AG10803 (cell line): ENCODE measurements at places on chromosomes 2 and 18.

DNA sequence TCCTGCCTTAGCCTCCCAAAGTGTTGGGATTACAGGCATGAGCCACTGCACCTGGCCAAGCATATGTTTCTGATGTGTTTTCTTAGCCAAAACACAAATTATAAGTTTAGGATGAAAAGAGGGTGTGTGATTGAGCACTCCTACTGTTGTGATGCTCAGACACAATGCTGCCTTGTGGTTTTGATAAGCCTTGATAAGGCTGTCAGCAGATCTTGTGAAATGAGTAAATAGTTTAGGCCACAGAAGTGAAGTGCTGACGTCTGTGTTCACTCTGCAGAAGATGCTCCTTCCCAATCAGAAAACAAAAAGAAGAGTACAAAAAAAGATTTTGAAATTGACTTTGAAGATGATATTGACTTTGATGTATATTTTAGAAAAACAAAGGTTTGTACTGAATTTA, 24.3 kb downstream of the NCAPH start:
- no peak for DNase-seq

DNA sequence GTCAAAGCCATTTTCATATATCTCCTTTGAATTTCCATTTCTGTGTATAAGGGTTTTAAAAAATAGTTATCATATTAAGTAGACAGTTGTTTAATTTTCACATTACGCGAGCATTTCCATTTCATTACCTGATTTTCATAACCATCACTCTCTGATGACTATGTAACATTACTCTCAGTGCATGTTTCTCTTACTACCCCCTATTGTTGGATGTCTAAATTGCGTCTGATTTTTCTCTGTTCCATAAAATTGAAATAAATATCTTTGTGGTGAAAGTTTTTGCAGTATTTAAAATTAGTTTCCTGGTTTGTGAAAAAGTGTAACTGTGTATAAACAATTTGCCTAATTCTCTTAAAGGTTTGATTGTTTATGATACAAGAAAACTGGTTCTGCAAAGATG, 123.8 kb downstream of the MYO1B start:
- DNase-seq = no peak

DNA sequence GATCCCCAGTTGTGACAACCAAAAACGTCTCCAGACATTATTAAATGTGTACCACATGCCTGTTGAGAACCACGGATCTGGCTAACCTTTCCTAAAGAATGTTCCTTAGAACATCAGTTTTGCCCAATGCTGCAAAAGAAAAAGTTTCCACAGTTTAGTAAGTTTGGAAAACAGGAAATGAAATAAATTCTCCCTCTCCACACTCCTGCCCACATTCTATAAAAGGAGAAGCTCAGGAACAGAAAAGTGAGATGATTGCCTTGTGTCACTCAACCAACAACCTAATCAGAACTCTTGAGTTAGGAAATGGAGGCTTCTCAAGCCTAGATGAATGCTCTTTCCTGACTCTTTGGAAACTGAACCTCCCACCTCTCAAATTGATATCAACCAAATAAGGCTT, 56.1 kb upstream of the NFE2L2 start:
- DNase-seq = peak; percentile 19

DNA sequence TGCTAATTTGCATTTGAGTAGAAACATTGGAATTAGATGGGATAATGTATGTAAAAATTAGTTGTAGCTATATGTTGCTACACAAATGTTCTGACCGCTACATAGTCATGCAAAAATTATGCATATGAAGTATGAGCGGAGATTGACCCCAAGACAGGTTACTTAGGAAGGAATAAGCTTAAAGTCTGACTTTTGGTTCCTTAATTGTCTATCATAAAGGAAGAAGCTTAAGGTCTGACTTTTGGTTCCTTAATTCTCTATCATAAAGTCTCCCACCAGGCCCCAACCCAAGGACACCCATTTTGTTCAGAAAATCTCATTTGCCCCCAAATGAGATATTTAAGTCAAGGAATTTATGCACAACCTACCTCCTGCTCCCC, 106.5 kb downstream of the EVA1A start:
- no peak for DNase-seq

DNA sequence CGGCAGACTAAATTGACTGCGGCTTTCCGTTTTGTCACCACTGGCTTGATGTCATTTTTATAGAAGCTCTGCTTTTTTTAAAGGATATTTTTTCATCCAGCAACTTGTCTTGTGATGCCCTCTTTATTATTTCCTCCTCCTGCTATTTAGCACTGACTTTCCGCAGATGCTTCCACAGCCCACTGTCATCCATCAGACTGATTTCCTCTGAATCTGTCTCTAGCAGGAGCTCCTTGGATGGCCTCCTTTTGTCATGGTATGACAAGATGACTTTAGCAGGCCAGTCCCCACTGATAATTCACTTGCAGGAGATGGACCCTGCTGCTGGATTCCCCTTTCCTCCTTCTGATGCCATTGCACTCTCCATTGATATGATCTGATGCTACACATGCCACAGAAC, 454.6 kb downstream of the TSN start:
- DNase-seq = no peak

DNA sequence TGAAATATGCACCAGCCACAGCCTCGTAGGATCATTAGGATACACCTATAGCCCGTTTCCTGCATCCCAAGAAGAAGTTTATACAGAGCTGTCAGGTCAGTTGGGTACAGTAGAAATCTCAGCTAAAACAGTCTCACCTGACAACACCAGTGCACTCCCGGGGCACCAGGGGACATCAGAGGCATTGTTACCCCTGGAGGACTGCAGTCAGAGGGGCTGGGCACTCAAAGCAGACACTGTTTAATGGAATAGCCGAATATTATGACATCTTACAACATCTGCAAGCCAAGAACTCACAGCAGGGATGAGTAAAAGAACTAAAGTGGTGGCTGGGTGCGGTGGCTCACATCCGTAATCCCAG, 93.0 kb upstream of the ID2 start:
- DNase-seq = no peak

DNA sequence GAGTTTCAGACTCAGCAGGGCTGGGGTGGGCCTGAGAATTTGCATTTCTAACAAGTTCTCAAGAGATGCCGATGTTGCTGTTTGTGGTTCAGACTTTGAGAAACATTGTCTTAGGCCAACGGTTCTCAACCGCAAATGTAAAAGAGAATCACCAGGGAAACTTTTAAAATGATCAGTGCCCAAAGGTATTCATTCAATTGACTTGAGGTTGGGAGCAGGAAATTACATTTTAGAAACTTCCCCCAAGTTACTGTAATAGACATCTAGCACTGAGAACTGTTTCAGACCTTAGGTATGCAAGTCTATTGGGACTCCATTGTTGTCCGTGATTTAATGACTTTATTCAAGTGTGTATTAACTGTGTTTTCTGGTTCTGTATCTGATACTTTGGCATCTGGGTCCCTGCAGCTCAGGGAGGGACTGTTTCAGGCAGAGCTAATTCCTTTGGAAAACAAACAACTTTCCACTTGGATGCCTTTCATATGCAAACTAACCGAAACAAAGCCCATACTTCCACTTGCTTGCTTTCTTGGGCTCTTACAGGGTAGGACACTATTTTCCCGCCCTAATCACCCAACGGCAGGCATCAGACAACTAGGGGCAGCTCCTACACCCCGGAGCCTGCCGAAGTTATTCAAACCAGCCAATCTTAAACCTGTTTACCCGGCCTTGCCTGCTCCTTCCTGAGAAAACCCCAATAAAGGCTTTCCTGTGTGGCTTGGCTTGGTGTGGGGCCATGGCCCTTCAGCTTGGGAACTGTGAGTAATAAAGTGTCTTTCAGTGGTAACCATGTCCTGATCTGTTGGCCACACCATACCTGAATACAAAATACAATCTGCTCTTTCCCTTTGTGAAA, 97.6 kb downstream of the POLE4 start:
- peak; percentile 88 for DNase-seq

DNA sequence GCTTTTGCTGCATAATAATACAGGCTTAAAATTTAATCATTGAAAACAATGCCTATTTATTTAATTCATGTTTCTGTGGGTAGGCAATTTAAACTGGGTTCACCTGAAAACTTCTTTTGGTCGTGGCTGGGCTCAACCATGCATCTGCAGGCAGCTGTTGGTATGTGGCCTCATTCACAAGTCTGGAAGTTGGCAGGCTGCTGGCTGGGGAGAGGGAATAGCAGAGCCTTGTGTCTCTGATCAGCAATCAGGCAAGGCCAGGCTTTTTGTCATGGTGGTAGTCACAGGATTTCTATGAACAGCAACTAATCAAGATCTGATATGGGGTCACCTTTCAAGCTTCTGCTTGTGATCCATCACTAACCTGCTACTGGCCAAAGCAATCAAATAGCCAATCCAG, 130.1 kb upstream of the KCNJ3 start:
- no peak for DNase-seq

- DNase-seq = no peak
Measured at GRCh38 chr2:174031226-174031625, 66.1 kb upstream of the SP3 start.

- DNase-seq = no peak
Measured at GRCh38 chr2:38164881-38165280, 88.9 kb upstream of the CYP1B1 start.

DNA sequence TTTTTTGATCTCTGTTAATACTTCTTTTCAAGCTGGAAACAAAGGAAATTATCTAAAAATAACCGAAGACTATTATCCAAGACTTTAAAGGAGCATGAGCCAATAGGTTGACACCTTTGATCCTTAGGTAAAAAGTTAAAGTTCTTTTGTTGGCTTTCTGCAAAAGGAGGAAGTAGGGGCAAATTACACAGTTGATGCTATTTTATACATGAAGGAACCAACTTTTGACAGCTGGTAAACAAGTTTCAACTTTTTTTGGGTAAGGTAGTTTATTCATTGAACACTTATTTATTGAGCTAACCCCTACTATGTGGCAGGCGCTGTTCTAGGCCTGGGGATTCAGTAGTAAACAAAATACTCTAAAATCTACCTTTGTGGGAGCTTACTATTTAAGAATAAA, 66.6 kb upstream of the ZEB2 start:
- DNase-seq = no peak

DNA sequence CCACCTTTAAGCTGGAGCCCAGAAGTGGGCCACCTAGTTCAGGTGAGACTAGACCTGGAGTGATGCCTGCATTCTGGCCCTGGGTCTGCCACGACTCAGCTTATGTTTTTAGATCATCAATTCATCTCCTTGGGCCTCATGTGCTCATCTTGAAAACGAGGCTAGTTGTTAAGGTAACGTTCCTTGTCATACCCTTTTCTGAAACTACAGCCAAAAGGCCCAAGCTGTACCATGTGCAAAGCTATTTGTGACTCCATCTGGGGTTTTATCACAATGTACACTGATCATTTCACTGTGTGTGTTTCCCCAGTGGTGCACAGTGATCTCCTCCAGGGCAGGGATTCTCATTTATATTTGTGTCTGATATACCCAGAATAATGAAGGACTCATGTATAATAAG, 138.4 kb upstream of the COPS8 start:
- DNase-seq = no peak

DNA sequence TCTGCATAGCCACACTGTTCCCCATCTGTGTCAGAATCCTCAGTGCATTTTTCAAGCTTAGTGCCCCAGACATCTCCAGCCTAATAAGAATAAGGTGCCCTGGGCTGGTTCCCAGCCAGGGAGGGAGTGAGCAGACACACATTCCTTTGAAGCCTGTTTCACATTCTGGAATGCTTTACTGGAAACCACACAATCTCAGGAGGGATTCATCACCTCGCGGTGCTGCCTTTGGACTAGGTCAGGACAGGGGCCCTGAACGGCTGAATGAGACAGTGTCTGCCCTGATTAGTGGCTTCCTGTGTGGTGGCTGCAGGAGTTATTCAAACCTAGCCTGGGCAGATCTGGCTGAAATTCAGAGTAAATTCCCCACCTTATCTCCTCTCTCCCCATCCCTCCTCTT, 108.0 kb upstream of the LDAH start:
- DNase-seq = peak; percentile 75

DNA sequence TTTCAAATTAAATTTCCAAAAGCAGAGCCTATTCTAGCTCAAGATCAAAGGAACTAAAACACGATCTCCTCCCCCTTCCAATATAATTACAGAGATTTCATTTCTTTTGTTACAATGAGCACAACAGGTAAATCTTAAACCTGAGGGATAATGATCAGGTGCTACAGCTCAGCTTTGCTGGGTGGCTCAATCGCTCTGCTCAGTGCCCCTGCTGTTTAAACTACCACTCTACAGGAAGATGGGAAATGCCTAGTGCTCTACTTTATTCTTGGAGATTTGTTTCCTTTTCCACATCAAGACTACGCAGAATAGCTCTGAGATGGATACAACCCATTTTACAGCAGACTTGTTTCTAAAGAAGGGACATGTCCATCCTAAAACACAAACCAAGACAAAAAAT, 162.3 kb downstream of the TCF4 start:
- DNase-seq = no peak

GRCh38 chr2:37907501-37908225, 17.4 kb upstream of the RMDN2 start:
- peak; percentile 67 for DNase-seq

DNA sequence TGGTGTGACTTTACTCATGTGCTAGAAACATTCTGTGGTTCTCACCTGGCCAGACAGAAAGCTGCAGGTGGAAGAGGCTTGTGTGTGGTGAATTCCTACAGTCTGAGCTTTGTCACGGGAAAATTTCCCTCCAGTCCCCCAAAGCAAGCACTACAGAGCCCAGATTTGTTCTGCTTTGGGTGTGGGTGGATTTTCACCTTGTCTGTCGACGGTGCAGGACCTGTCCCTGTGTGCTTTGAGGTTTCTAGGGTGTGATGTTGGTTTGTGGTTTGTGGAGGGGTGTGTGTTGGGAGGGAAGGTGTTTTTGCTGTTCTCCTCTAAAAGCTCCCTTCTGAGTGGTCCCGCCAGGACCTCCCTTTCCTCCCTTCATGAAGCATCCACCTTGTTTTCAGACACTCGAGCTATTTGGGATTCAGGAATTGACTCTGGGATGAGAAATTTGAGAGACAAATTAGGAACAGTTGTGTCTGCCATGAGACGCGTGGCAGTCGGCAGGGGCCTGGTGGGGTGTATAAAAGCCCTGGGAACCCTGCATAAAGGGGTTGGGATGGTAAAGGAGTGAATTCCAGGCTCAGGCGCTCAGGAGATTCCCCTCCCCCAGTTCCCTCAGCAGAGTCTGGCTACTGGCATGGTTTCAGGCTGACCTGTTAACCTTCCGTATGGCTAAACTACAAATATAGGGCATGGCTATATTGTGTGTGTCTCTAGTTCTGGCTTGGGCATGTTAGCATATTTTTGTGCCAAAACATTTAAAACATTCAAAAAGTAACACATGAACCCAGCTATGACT, 65.5 kb downstream of the DGKD start:
- DNase-seq = no peak

DNA sequence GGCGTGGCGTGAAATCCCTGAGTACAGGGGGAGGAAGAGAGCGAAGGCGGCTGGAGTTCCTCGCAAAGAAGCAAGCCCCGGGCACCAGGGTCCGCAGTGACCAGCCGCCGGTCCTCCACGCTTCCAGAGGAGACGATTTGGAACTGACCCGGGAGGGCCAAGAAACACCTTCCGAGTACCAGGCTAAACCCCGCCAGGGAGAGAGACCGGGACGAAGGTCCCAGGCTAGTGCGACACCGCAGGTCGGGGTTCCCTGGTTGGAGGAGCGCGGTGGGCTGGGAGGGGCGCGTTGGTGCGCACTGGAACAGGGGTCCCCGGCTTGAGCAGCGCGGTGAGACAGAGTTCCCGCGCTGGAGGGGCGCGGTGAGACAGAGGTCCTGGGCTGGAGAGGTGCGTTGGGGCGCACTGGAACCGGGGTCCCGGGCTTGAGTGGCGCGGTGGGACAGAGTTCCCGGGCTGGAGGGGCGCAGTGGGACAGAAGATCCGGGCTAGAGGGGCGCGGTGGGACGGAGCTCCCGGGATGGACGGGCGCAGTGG, 901 bp downstream of the WDFY1 start:
- DNase-seq = no peak
